ENCODE measurements at places on chromosomes 2 and 18. TPM values are rescaled to one million over a fixed set of nuclear protein-coding genes. Genes with fewer than 3 reads are reported as not detected.
A peak's percentile ranks its signal among the peaks of the same experiment; 100 is the strongest.

DNA sequence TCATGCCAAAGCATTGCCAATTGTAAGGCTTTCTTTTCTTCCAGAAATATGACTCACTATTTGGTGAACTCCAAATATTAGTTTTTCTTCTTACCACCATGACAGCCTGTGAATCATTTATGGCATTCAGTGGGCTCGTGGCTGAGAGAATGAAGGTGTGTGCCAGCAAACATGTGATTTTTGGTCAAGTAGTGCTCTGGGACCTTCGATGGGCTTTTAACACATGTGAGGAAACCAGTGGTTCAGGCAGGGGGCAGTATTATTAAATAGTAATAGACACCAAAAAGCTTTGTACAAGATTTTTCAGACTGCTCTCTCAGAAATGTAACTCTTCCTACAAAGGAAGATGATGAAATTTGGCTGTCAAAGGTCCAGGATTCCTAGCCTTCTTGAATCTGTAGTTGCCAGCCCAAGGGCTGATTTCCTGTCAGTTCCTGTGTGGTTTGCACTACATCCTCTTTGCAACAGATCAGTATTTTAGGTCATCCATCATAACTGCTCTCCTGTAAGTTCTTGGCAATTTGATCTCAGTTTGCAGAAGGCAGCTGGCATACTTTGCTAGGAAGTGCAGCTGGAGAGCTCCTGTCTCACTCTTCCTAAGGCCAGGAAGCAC, 64.3 kb downstream of the BABAM2 start:
- peak overlapping the region; percentile 77 for H3K27ac ChIP-seq
- peaks cover 37% of the 10 kb centered on the region for H3K4me1 ChIP-seq
- H3K27me3 ChIP-seq: no peaks in the 10 kb centered on the region
- H3K4me3 ChIP-seq: no peak overlapping the region

GRCh38 chr2:72153924-72154323, 6.3 kb upstream of the CYP26B1 start:
- H3K4me3 ChIP-seq: no peak overlapping the region
- H3K27me3 ChIP-seq: peaks cover 8% of the 10 kb centered on the region
- H3K36me3 ChIP-seq: no peaks in the 10 kb centered on the region
- no peaks in the 10 kb centered on the region for H3K4me1 ChIP-seq
- no peak for DNase-seq
- H3K27ac ChIP-seq: no peak overlapping the region

DNA sequence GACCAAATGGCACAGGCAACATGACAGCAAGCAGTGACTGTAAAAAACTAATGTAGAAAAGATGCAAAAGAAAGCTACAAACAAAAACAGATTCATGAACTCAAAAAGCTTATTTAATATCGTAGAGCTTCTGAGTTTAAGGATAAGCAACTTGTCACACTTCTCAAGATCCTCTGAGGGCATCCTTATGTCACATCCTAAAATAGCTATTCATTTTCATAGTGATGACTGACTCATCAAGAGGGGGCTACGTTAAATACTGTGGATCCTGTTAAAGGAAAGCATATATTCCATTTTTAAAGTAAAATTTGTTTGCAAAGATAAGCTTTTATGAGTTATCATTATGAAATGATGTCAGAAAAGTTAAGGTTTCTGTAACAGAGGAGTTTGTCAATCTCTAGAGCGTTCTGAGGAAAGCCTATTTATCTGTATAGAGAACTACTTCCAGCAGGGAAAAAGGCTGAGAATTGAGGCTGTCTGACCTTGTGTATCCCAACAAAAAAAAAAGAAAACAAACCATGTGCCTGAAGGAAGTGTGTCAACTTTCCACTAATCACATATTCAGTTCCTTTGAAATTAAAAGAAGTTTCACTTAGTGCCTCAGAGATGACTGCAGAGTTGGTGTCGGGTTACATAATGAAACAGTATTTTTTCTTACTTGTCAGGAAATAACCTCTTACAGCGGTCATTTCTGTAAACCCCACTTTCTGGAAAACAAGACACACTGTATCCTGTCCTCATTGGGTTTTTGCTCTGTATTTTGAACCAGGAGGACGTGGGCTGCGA, 115.5 kb downstream of the ESCO1 start:
- no peak overlapping the region for H3K4me3 ChIP-seq
- no peak overlapping the region for H3K27ac ChIP-seq
- H3K4me1 ChIP-seq: peaks cover 9% of the 10 kb centered on the region
- H3K27me3 ChIP-seq: no peaks in the 10 kb centered on the region
- DNase-seq: peak; percentile 66

The COLEC12 gene
- 0.86 TPM for total RNA-seq

The GYPC gene
- 0.75 TPM for total RNA-seq

The RAB12 gene
- total RNA-seq: 35.1 TPM

DNA sequence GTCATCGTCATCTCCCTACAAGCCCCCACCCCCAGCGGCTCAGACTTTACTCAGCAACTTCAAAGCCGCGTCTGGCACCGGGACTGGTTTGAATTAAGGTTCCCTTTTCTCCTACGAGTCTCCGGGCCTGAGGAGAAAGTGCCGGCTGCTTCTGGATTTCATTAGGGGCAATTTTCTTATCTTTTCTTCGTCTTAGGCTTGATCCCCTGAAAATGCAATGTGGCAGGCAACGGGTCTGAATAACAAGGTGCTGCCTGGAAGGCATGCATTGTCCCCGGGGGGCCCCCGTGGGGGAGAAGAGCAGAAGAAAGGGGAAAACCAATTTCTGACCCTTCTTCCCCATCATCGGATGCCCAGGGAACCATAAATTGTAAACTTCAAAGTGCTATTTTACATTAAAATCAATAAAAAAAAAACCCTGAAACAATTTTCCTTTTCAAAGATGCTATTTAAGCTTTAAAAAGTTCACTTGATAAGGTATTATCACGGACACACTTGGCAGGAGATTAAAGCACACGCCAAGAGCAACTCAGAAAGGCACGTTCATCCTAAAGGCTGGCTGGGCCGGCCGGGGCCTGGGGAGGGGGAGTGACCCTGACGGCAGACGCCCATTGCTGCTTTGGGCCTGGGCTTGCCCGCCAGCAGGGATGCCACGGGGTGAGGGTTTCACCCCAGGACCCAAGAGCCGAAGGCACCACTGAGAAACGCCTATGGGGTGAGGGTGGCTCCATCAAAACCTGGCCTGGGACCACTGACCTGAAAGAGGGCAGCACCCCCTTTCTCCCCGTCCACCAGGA, 230.4 kb downstream of the TWIST2 start:
- no peaks in the 10 kb centered on the region for H3K36me3 ChIP-seq
- H3K4me3 ChIP-seq: no peak overlapping the region
- no peaks in the 10 kb centered on the region for H3K27me3 ChIP-seq
- H3K27ac ChIP-seq: no peak overlapping the region
- no peaks in the 10 kb centered on the region for H3K4me1 ChIP-seq

The SCN3A gene
- total RNA-seq: 0.04 TPM

DNA sequence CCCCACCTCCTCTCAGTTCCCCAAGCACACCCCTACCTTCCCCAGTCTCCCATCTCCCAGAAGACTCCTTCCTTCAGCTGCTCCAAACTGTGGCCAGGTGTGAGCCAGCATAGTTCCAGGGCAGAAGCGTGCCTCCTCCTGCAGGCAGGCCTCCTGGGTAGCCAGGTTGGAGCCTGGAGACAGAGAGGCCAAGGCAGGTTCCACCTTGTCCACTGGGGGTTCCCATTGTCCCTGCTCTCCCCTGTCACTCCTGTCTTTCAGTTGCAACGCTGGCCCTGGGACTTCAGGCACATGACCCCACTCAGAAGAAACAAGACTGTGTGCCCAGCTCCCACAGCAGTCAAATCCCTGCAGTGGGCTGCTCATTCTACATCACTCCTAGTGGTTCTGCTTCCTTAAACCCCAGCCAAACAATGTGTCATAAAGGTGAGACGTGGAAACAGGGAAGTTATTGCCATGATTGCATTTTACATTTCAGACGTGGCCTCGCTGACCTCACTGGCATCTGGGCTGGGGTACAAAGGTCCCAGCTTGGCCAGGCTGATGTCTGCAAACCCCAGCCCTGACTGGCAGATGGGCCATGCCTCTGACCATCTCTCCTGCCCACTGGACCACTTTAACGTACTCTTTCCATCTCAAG, 96.5 kb upstream of the BOD1L2 start:
- no peak overlapping the region for H3K4me3 ChIP-seq
- H3K27ac ChIP-seq: no peak overlapping the region
- no peaks in the 10 kb centered on the region for H3K4me1 ChIP-seq
- no peaks in the 10 kb centered on the region for H3K36me3 ChIP-seq
- DNase-seq: no peak

DNA sequence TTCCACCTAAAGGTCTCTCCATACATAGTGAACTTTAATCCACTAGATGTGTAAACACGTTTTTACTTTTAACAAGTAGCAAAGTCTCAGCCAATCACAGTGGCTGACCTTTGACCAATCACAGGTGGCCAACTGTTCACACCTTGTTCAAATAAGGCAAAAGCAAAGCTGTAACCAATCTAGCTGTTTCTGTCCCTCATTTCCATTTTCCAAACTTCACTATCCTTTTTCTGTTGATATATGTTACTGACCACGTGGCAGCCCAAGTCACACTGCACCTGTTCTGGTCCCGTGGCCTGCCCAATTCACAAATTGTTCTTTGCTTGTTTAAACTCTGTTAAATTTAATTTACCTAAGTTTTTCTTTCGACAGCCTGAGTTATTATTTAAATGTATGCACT, 393.5 kb upstream of the NETO1 start:
- H3K4me3 ChIP-seq: no peak overlapping the region
- no peak overlapping the region for H3K27ac ChIP-seq
- no peaks in the 10 kb centered on the region for H3K36me3 ChIP-seq
- DNase-seq: no peak
- H3K27me3 ChIP-seq: no peaks in the 10 kb centered on the region

The ITGA4 gene
- total RNA-seq: 7.0 TPM

The NT5DC4 gene
- total RNA-seq: not detected

The SGPP2 gene
- total RNA-seq: 0.09 TPM

The MROH2A gene
- 0.92 TPM for total RNA-seq

The TLX2 gene
- not detected for total RNA-seq

The BOLL gene
- not detected for total RNA-seq

The LIMS3 gene
- total RNA-seq: 2.7 TPM

The ANKRD30BL gene
- total RNA-seq: 2.2 TPM

The HOXD13 gene
- 32.7 TPM for total RNA-seq

The NEDD4L gene
- 15.3 TPM for total RNA-seq

DNA sequence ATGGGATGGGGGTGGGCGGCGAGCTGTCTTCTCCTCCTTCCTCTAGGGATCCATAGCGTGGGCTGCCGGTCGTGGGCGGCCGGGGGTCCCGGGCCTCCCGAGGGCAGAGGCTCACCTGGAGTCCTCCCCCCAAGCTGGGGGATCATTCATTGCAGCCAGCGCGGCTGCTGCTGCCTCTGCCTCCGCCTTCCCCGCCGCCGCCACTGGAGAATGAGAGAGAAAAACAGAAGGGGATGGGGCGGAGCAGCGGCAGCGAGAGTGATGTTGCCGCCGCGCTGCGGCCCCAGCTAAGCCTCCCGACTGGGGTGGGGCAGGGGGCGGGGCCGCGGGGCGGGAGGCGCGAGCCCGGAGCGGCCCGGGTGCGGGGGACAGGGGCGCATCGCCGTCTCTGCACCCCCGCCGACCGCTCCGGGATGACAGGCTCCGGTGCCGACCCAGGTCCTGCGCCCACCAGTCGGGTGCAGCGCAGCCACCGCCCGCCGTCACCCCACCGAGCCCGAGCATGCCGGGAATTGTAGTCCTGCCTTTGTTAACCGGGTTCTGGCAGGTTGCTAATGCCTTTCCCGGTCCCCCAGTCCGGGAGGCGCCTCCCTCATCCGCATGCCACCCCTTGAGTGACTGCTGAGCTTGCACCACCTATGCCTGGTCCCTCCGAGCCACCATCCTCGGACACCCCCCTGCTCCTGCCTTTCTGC, at the start of gene KIF3C:
TSS of gene KIF3C (minus strand) at position 225 of the 695 bp plus-strand sequence. CDS start 580 bp downstream, outside the sequence.
- peak within 1 kb of the TSS; percentile 59 for H3K27ac ChIP-seq
- H3K27me3 ChIP-seq: no peaks in the 10 kb centered on the region
- H3K4me1 ChIP-seq: peaks cover 37% of the 10 kb centered on the region
- peak within 1 kb of the TSS; percentile 68 for H3K4me3 ChIP-seq
- DNase-seq: peak; percentile 86

The CMPK2 gene
- 4.6 TPM for total RNA-seq

- no peaks in the 10 kb centered on the region for H3K36me3 ChIP-seq
- peaks cover 20% of the 10 kb centered on the region for H3K27me3 ChIP-seq
- H3K4me3 ChIP-seq: peak overlapping the region; percentile 47
Measured at GRCh38 chr2:86807468-86808275, 17.0 kb upstream of the CD8A start.

- DNase-seq: no peak
- no peak overlapping the region for H3K27ac ChIP-seq
- H3K36me3 ChIP-seq: peaks cover 51% of the 10 kb centered on the region
- peaks cover 8% of the 10 kb centered on the region for H3K4me1 ChIP-seq
Measured at GRCh38 chr2:9360110-9360509, 63.2 kb downstream of the ITGB1BP1 start.

- peaks cover 6% of the 10 kb centered on the region for H3K4me1 ChIP-seq
- no peaks in the 10 kb centered on the region for H3K27me3 ChIP-seq
- H3K36me3 ChIP-seq: no peaks in the 10 kb centered on the region
- H3K27ac ChIP-seq: no peak overlapping the region
- H3K4me3 ChIP-seq: no peak overlapping the region
Measured at GRCh38 chr18:58491773-58492752, 136.8 kb downstream of the ALPK2 start.

The RNF103 gene
- 10.1 TPM for total RNA-seq

GRCh38 chr2:25582077-25582830, 91.1 kb downstream of the DTNB start:
- H3K27ac ChIP-seq: no peak overlapping the region
- H3K4me3 ChIP-seq: no peak overlapping the region
- peaks cover 19% of the 10 kb centered on the region for H3K4me1 ChIP-seq
- no peaks in the 10 kb centered on the region for H3K36me3 ChIP-seq
- DNase-seq: peak; percentile 65
- H3K27me3 ChIP-seq: no peaks in the 10 kb centered on the region

The DIS3L2 gene
- 45.1 TPM for total RNA-seq

GRCh38 chr2:218180467-218181114, 13.8 kb upstream of the CXCR1 start:
- H3K27me3 ChIP-seq: no peaks in the 10 kb centered on the region
- no peaks in the 10 kb centered on the region for H3K36me3 ChIP-seq
- no peaks in the 10 kb centered on the region for H3K4me1 ChIP-seq

- H3K4me3 ChIP-seq: no peak overlapping the region
- no peaks in the 10 kb centered on the region for H3K36me3 ChIP-seq
- H3K27me3 ChIP-seq: no peaks in the 10 kb centered on the region
- no peak for DNase-seq
Measured at GRCh38 chr2:3487028-3487425, 32.3 kb downstream of the ADI1 start.

The SIX3 gene
- total RNA-seq: 0.59 TPM

- H3K27me3 ChIP-seq: no peaks in the 10 kb centered on the region
- no peaks in the 10 kb centered on the region for H3K36me3 ChIP-seq
- H3K27ac ChIP-seq: no peak overlapping the region
- no peak overlapping the region for H3K4me3 ChIP-seq
- H3K4me1 ChIP-seq: no peaks in the 10 kb centered on the region
- DNase-seq: no peak
Measured at GRCh38 chr2:186108470-186108869, 369.9 kb downstream of the FSIP2 start.

- DNase-seq: peak; percentile 5
- no peaks in the 10 kb centered on the region for H3K4me1 ChIP-seq
- H3K4me3 ChIP-seq: no peak overlapping the region
- no peak overlapping the region for H3K27ac ChIP-seq
Measured at GRCh38 chr2:104733226-104733943, 120.5 kb upstream of the POU3F3 start.

The HOXD4 gene
- total RNA-seq: 34.3 TPM

- no peaks in the 10 kb centered on the region for H3K27me3 ChIP-seq
- no peak overlapping the region for H3K4me3 ChIP-seq
- DNase-seq: no peak
- H3K27ac ChIP-seq: no peak overlapping the region
Measured at GRCh38 chr2:230161184-230161583, 58.6 kb downstream of the SP110 start.

The EFR3B gene
- 0.76 TPM for total RNA-seq

Measured in A673 (cell line).